ENCODE measurements at places on chromosomes 12 and 14.

DNA sequence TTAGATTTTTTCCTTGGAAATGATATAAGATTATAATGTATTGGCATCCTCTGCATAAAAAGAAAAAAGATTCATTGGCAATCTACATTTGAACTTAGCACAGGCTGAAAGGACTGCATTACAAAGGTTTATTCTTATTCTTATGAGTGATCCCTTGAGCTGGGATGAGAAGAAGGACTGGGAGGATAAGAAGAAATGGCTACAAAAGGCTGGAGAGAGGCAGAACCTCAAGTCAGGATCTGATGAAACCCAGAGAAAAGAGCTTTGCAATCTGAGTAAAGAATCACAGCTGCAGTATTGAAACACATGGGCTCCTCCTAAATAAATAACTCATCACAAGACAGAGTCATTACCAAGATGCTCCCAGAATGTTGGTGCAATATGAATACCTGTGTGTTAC, 1635.4 kb upstream of the FLRT2 start:
- DNase-seq = no peak

DNA sequence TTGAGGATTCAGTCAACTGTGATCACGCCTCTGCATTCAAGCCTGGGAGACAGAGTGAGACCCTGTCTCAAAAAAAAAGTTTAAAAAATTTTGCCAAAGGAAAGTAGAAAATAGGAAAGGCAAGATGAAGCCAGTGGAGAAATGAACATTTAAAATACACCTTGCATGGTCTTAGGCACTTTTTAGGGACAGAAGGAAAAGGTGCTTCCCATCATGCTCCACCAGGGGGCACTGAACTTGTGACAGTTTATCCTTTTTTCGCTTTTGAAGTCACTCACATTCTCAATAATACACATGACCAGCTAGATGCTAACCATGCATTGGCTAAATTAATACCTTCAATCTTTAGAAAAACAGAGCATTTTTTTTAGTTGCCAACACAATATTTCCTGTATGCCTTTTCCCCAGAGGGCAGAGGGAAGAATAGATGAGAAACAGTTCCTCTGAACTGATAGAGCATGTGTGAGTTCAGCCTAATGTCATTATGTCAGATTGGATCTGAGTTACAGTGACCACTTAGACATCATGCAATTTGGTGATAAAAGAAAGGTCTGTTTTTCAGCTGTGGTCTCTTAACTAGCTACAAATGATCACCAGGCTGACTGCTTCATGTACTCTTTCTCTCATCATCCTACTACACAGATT, 221.8 kb upstream of the SSTR1 start:
- no peak for DNase-seq

DNA sequence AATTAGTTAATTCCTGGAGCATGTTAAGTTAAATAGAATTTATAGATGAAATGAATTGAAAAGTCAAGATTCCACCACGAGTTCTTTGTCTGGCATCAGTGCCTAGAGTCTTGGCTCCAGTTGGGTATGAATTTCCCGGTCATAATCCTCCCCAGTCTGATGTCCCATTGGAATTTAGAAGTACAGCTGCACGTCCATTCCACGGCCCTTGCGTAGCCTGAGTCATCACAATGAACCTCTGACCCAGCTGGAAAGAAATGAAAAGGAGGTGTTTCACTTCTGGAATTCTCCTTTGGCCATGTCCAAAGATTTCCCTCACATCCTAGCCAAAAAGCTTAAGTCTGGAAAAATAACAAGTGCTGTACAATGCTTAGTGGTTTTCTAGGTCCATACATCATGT, 122.7 kb downstream of the KICS2 start:
- no peak for DNase-seq

DNA sequence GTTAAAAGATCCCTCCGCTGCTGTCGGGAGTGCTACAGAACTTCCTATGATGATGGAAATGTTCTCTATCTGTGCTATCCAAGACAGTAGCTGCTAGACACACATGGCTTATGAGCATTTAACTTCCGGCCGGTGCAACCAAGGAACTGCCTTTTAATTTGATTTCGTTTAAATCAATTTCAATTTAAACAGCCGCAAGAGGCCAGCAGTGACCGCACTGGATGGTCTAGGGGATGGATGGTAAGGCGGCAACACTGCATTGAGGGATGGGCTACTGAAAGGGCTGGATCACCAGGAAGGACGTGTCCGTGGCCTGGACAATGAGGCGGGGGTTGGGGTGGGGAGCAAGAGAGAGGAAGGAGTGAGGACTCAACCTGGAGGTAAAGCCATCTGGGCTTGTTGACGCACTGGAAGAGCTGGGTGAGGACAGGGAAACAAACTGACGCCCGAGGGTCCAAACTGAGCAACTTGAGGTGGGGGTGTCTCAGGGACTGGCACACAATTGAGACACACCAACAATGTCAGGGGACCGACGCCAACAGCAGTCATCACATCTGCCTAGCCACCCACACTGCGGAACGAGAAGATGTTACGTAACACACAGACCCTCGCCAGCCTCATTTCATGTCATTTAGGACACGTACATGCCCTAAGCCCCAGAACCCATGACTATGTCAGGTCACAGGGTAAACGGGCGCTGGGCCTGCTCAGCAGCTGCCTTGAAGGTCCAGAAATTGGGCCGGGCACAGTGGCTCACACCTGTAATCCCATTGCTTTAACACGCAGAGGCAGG, 57.6 kb downstream of the SCARB1 start:
- no peak for DNase-seq

DNA sequence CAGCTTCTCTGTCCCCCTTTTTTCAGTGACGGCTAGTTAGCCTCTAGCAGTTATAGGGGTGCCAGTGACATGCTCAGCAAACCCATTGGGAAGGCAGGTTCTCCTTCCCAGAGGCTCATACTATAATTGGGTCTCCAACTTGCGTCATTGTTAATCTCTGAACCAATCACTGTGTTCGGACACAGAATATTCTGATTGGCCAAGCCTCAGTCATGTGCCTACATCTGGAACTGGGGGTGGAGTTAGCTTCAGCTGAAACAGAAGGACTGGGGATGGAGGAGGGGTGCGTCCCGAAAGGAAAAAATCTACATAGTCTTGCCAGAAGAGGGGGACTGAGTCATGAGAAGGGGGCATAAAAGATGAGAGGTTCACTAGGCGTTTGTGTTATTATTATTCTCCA, 165.6 kb downstream of the SUDS3 start:
- DNase-seq = no peak

DNA sequence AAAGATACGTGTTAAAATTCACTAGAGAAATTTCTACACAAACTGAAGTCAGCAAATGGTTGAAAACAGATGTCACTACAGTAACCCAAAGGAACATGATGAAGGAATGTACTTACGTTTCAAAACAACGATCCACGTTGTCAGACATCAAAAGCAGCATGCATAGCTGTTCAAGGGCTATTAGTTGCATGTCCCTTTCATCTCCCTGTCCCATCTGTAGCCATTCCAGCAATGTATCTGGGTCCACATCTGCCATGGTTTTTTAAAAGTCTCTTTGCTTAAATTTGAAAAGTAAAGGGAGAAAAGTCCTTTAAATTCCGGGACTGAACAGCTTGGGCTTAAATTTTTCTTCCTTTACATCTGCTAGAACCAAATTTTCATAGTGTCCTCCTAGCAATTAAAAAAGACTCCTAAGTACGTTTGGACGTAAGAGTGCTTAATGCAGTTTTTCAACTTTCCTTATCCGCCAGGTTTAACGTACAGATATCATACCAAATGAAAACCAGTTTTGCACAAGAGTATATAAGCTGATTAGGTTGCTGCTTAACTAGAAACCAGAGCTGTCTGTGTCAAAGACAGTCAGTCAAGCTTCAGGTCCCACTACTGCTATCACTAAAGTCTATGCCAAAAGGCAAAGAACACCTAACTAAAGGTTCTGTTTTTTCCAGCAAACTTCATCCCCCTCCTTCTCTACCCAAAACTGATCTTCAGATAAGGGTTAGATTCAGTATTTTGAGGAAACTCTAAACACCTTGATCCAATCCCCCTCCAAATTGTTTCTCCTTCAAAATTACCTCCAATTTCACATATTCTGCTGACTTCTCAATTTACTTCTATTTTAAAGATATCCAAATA, 1.7 kb downstream of the HECTD1 start:
- DNase-seq = peak; percentile 12

DNA sequence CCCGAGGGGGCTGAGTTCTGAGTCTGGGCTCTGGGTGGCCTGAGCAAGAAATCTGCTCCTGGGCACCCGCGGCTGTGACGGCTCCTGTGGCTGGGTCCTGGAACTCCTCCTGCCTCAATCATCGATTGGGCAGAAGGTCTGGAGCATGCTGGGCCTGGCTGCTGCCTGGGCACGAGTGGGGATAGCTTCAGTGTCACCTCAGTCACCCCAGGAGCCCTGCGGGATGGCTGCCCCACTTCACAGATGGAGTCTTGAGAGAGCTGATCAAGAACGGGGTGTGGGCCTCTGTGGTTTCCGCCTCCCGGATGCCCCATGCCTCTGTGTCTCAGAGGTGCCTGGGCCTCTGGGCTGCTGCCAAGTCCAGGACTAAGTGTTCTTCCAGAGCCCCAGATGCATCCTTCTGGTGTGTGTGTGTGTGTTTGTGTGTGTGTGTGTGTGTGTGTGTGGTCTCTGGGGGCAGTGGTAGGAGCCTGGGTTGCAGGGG, 185.6 kb upstream of the C14orf180 start:
- no peak for DNase-seq

GRCh38 chr12:24748326-24748725, 200.6 kb downstream of the BCAT1 start:
- DNase-seq = no peak

- DNase-seq = no peak
Measured at GRCh38 chr12:13142747-13143146, 39.3 kb upstream of the GSG1 start.

DNA sequence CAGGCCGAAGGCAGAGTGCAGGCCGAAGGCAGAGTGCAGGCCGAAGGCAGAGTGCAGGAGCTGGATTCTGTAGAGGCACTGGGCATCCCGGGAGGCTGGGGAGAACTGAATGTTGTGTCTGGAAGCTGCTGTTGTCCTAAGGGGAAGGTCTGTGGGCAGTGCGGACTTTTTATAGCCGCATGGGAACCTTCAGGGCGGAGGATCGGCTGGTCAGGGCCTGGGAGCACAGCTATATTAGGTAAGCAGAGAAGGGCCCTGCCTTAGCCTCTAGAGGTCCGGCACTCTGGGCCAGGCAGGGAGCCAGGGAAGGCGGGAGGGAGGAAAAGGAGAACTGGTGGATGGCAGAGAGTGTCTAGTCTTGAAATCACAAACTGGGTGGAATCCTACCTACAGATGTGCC, 14.2 kb downstream of the CABP1 start:
- no peak for DNase-seq

DNA sequence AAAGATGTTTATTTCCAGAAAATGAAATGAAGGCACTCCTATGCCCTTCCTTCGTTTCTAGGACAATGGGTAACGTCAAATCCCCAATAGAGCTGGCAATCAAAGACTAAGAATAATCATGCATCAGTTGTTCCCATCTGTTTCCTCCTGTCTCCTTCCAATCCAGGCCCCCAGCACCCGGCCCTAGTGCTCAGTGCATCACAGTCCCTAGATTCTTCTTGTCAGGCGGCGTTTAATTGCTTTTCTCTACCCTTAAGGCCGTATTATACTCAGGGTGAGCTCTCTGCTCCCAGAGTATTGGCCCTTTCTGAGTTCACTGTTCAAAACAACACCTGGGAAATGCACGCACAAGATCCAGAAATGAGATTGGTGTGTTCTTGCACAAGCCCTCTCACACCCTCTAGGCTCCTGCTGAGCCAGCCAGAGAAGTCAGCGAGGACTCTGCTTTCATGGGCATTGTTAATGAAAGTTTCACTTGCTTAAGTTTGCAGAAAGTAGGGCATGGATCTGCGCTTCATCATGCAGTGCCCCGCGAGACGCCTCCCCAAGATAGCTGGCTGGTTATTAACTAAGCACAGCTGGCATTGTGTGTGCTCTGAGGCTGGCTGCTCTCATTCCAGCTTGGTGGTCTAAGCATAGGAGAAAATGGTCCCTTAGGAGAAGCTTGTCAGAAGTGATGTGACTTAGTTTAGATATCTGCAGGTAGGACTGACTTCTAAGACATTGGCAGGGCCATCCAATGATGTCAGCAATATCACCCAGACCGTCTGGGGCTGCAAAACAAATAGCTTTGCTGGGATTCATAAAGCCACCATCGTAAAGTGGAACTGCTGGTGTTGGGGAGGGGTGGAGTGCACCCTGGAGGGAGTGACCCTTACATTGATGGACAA, 28.7 kb downstream of the CRACR2A start:
- DNase-seq = no peak

DNA sequence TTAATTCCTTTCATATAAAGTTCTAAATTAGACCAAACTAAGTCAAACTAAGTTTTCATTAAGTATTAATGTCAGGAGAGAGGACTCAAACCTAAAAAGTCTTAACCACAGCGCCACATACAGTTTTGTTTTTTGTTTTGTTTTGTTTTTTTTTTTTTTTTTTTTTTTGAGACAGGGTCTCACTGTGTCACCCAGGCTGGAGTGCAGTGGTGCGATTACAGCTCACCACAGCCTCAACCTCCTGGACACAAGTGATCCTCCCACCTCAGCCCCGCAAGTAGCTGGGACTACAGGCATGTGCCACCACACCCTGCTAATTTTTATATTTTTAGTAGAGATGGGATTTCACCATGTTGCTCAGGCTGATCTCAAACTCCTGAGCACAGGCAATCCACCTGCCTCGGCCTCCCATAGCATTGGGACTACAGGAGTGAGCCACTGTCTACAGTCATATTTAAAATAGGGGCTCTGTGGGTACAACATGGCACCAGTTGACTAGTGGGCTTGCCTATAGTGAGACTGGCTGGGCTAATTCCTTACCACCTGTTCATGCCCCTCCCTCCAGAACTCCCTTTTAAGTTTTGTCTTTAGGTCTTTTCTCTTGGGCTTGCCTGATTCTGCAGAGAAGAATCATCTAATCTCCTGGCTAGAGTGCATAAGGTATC, 110.2 kb downstream of the PPP2R5E start:
- no peak for DNase-seq

DNA sequence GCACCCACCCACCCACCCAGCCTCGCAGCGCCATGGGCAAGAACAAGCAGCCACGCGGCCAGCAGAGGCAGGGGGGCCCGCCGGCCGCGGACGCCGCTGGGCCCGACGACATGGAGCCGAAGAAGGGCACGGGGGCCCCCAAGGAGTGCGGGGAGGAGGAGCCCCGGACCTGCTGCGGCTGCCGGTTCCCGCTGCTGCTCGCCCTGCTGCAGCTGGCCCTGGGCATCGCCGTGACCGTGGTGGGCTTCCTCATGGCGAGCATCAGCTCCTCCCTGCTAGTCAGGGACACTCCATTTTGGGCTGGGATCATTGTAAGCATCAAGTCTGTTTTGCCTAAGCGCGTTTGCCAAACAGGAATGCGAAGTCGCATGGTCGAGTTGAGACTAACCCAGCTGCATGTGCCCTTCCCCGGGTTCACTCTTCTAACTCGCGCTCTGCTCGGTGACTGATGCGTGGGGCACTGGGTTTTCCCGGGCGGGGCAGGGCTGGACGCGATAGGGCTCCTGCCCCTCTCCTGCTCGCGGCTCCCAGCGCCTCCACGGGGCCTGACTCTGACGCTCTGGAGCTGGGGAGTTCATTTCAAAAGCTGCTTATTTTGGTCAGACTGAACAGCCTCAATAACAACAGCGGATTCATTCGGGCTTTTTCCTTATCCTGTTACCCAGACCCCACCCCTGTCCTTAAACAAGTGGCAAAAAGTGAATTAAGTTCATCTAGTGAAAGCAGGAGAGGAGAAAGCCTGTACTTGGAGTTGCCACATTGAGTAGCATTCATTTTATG, 458 bp downstream of the SSPN start:
- no peak for DNase-seq
